Right renal pelvis (tissue), 4 donors: ENCODE measurements at places on chromosomes 16 and 17.

DNA sequence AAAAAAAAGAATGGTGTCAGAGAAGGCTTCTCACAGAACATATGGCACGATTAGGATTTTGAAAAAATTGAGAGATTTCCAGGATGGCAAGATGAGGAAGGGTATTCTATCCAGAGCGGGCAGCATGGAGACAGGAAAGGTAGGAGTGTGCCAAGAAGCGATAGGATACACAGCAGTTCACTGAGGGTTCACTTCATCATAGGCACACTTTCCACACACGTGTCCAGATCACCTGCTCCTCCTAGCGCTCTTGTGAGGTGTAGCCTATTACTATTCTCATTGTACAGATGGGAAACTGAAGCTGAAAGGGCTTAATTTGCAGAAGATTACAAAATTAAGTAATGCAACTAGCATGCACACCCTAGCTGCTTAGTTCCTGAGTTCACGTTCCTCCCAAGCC lies 6.2 kb upstream of the ELAC2 start:
- no peak for DNase-seq

- no peak for DNase-seq
Measured at GRCh38 chr17:17785407-17785806, 51.4 kb downstream of the SREBF1 start.

GRCh38 chr17:38922538-38923297 lies 2.7 kb upstream of the LASP1NB start:
- DNase-seq: no peak

GRCh38 chr16:4314532-4315185 lies 1.2 kb upstream of the GLIS2 start:
- DNase-seq: no peak

DNA sequence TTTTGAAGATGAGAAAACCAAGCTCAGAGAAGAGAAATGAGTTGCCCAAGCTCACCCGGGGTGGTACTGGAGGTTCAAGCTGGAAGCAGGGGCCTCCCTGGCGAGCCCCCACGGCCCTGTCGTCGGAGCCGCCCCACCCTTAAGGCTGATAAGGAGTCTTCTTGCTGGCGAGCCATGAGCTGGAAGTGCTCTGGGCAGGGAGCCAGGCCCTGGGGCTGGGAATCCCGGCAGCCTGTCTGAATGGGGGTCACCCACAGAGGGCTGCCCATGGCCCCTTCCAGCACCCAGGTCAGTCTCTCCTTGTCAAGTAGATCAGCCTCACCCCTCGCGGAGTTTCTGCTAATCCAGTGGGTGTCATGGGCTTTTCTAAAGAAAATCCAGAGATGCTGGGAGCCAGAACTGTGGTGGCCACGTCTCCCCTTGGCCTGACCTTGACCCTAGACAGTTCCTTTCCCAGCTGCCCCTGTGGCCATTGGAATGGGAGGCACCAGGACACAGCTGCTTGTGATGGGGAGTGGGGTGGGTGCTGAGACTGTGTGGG lies 1.2 kb upstream of the P2RX1 start:
- no peak for DNase-seq

DNA sequence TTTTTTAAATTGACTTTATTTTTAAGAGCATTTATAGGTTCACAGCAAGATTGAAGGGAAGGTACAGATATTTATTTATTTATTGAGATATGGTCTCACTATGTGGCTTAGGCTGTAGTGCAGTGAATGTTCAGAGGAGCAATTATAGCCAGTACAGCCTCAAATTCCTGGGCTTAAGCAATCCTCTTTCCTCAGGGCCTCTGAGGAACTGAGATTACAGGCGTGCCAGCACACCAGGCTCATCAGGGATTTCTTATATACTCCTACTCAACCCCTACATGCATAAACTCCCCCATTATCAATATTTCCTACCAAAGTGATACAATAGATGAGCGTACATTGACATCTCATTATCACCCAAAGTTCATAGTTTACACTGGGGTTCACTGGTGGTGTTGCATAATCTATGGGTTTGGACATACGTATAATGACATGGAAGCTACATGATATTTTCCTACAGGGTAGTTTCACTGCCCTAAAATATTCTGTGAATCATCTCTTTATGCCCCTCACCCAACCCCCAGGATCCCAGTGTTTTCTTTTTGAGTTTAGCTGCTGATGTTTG lies 33.5 kb downstream of the HS3ST3B1 start:
- no peak for DNase-seq

GRCh38 chr17:31134576-31134975 lies 39.8 kb downstream of the NF1 start:
- DNase-seq: no peak

GRCh38 chr16:28499854-28500253 lies 5.4 kb downstream of the APOBR start:
- DNase-seq: no peak

GRCh38 chr16:19173649-19174383 lies 5.8 kb downstream of the SYT17 start:
- DNase-seq: no peak

GRCh38 chr16:24909856-24910255 lies 64.1 kb downstream of the SLC5A11 start:
- no peak for DNase-seq

GRCh38 chr16:69930117-69930776 lies 20.9 kb upstream of the CLEC18A start:
- no peak for DNase-seq

DNA sequence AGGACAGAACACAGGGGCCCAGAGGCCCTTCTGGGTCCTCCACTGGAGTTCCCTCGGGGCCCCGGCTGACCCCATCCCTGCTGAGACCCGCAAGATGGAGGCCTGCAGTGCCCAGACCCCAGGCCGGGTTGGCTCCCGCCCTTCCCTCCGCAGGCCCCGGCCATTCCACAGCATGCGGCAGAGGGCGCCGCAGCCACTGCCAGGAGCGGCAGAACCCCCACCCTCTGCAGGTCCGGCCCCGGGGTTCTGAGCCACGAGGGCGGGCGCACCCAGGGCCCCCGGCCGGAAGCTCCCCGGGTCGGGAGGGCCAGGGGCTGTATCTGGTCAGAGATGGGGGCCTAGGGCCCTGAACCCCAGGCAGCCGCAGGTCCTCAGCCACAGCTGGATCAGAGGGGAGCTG lies 2.4 kb upstream of the PERCC1 start:
- no peak for DNase-seq

DNA sequence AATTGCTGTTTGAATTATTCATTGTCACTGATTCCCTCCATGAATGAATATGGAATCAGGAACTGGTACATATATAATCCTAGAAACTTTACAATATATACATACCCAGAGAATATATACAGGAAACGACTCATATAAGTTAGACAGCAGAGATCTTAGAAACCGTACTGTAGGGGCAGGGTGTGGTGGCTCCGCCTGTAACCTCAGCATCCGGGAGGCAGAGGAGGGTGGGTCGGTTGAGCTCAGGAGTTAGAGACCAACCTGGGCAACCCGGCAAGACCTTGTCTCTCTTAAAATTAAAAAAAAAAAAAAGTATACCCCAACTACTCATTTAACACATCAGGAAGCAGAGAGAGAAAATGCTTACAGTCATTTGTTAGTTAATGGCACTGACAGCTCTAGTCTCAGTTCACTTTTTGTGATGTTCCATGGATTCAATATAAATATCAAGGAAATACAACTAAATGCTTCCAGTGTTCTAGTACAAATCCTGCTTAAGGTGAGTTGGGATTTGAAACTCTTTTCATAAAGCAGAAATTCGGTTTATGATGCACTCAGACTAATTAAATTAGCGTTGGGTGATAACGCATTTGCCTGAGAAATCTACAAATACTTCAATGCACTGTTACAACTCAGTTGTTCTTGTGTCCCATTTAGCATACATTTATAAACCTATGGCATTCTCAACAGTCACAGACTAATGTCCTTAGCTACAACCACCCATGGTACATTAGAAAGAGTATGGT lies 5.6 kb downstream of the GLG1 start:
- DNase-seq: no peak

GRCh38 chr17:73337330-73337710 lies 25.5 kb upstream of the CDC42EP4 start:
- no peak for DNase-seq

GRCh38 chr16:82083710-82084353 lies 48.8 kb downstream of the HSD17B2 start:
- no peak for DNase-seq

DNA sequence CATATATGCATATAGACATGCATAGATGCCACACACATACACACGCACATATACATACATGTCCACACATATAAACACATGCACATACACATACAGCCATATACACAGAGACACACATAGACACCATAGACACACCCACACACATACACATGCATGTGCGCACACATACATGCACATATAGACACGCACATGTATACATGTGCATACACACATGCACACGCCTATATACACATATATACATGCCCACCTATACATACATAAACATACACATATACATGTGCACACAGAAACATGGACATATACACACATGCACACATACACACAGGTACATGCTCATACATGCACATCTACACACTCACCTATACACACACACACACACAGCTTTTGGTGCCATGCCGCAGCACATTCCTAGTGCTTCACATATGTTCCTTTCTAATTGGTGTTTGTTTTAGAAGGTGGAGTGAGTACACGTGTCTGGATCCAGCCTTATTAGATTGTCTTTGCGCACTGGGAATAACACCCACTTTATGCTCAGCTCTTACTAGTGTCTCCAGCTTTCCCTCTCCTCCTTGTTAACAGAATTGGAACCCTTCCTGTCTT lies 198.0 kb downstream of the RPTOR start:
- no peak for DNase-seq

DNA sequence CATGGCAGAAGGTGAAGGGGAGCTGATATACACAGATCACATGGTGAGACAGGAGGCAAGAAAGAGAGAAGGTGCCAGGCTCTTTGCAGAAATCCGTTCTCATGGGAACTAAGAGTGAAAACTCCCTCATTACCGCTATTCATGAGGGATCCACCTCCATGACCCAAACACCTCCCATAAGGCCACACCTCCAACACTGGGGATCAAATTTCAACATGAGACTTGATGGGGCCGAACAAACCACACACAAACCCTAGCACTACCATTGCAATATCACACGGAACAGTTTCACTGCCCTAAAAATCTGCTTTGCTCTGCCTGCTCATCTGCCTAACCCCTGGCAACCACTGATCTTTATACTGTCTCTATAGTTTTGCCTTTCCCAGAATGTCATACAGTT lies 34.8 kb downstream of the C17orf67 start:
- DNase-seq: no peak

- no peak for DNase-seq
Measured at GRCh38 chr16:88914750-88915368, 48.4 kb upstream of the PABPN1L start.

GRCh38 chr16:23924128-23924527 lies 88.3 kb downstream of the PRKCB start:
- no peak for DNase-seq

- no peak for DNase-seq
Measured at GRCh38 chr16:14017886-14018285, 53.2 kb upstream of the MRTFB start.

- DNase-seq: no peak
Measured at GRCh38 chr17:39462631-39463375, 1.5 kb downstream of the CDK12 start.

DNA sequence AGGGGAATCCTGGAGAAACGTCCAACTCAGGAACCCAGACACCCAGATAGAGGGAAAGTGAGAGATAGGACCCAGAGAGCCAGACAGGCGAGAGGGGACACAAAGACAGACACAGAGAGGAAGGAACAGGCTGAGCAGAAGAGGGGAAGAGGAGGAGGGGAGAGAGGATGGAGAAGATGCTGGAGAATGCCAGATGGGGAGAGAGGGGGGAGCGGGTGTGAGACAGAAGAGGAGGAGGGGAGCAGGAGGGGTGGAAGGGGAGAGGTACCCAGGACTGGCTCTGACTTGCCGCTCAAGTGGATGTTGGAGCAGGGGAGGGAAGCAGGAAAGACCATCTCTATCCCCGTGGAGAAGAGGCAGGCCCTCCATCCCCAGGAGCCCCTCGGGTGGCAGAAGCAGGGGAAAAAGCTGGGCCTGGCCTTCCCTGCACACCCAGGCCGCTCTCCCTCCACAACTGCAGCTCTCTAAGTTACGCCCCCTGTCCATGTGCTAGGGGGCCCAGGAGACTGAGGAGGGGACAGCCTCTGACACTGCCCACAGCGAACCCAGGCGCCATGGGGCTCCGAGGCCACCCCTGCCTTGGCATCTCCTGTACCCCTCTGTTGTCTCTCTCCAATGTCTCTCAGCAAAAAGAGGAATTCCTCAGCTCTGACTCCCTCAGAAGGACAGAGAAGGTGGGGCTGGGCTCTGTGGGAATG lies 4.8 kb downstream of the PPP1R9B start:
- no peak for DNase-seq

GRCh38 chr16:10827691-10828341 lies 9.2 kb upstream of the TVP23A start:
- no peak for DNase-seq

- no peak for DNase-seq
Measured at GRCh38 chr17:19273731-19274130, 36.6 kb downstream of the EPN2 start.

DNA sequence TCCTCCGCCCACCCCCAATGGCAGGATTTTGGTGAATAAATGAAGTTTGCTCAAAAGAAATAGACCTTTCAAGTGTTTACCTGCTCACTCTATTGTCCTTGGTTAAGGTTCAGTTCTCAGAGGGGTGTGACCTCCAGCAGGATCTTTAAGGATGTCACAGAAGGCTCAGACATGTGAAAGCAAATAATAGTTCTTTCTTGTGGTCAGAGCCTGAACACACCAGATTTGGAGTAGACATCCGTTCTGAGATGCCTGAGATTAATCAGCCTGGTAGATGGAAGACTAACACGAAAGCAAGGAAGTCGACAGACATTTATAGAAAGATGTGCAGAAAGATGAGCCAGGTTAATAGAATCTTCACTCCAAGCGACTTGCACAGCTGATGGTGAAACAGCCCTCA lies 557.9 kb upstream of the CDH11 start:
- no peak for DNase-seq

DNA sequence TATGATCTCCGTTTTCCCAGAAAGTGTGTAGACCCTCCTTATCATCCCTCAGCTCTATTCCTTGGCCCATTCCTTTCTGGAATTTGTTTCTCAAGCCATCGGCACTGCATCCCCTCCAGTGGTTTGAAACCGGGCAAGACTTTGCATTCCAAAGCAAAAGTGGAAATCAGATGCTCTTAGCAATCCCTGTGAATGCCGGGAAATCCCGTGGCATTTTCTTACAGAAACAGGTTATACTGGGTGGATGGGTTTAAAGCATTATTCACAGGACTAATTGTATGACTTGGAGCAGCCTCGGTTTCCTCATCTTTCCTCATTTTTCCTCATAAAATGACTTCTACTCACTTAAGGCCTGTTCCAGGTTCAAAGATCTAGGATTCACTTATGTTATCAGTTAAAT lies 52.0 kb downstream of the MAP2K6 start:
- no peak for DNase-seq

DNA sequence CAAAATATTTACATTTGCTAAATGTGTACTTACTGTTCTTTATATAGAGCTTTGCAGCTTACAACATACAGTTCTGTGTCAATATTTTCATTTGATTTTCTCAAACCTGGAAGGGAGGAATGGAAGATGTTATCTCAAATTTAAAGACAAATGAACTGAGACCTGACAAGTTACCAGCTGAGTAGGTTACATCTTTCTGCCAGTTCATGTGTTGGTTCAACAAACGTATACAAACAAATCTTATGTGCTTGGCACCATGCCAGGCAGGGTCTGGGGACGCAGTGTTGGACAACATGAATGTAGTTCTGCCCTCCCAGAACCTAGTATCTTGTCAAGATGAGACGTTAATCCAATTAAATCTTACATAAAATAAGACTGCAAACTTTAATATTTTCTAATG lies 507.5 kb upstream of the HSBP1 start:
- no peak for DNase-seq
